ENCODE measurements at places on chromosomes 12 and 14.

DNA sequence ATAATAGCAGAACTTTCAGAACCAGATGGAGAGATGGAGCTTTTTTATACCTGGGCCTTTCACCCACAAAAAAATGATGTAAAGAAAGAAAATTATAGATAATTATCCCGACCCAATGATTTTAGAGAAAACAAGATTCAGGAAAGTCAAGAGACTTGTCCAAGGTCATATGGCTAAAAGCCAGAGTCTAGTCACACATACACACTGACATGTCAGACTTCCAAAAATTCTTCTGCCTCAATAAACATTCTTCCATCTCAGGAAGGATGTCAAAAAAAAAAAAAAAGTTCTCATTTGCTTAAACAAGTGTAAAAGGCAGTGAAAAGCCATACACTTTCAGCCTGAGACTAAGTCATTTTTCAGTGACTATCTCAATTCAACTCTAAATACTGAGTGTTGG is 116.0 kb downstream of the PRICKLE1 start:
- DNase-seq: no peak

GRCh38 chr14:90756755-90757345 is 59.4 kb downstream of the TTC7B start:
- DNase-seq: no peak

DNA sequence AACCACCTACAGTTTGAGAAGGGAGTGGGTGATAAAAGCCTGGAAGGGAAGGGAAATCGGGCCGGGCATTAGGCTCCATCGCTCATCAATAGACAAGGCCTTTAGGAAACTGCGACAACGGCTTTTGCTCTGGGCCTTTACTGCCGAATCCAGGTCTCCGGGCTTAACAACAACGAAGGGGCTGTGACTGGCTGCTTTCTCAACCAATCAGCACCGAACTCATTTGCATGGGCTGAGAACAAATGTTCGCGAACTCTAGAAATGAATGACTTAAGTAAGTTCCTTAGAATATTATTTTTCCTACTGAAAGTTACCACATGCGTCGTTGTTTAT is 261 bp upstream of the RNU7-1 start:
- DNase-seq: peak; percentile 27

GRCh38 chr12:117452112-117452511 is 90.7 kb upstream of the NOS1 start:
- DNase-seq: no peak

DNA sequence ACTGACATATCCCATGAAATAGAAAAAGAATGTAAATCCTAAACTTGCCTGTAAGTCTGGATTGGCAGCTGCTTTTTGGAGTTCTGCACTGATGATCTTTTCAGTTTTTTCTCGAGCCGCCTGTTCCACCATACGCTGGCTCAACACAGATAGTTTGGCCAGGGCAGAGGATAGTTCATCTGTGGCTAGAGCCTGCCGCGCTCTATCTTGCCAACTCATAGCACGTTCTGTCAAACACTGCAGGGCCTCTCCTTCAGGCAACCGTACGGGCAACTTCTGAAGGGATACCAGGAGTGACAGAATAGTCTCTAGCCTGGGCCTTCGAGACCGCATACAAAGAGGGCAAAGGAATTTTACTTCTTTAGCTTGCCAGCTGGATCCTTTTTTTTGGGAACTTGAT is 44.8 kb upstream of the SLC6A13 start:
- no peak for DNase-seq

DNA sequence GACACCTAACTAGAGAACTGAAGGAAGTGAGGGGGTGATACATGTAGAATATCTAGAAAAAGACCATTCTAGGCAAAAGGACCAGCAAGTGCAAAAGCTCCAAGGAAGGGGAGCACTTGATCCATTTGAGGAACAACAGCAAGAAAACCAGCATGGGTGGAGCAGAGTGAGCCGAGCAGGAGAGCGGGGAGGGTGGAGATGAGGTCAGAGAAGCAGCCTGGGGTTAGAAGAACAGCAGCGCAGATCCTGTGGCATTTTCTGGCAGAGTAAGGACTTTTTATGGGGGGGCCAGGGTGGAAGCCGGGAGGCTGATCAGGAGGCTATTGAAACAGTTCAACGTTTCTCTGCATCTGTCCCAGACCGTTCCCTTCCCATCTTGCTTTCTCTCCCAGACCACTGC is 24.5 kb upstream of the TMCC3 start:
- no peak for DNase-seq

GRCh38 chr14:25394791-25395391 is 344.9 kb upstream of the STXBP6 start:
- DNase-seq: no peak

DNA sequence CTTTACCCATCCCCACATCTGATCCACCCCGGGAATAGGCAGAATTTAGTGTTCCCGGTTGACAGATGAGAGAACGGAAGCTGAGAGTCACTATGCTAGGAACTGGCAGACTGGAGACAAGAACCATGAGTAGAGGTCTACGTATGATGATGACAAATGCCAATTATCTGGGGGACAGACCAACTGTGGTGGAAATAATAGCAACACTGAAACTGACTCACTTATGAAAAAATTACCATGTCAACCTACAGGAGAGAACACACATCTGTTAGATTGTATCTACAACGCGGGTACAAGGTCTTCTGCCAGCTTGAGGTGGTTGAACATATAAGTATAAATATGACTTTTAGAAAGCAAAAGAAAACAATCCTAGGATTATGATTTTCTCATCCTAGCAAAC is 15.4 kb upstream of the SELPLG start:
- DNase-seq: no peak

- peak; percentile 21 for DNase-seq
Measured at GRCh38 chr12:46458500-46459102, 86.0 kb upstream of the SLC38A2 start.

GRCh38 chr12:53160673-53161072 is 19.8 kb upstream of the ZNF740 start:
- DNase-seq: no peak

GRCh38 chr14:96582995-96583394 is 80.8 kb downstream of the PAPOLA start:
- no peak for DNase-seq

DNA sequence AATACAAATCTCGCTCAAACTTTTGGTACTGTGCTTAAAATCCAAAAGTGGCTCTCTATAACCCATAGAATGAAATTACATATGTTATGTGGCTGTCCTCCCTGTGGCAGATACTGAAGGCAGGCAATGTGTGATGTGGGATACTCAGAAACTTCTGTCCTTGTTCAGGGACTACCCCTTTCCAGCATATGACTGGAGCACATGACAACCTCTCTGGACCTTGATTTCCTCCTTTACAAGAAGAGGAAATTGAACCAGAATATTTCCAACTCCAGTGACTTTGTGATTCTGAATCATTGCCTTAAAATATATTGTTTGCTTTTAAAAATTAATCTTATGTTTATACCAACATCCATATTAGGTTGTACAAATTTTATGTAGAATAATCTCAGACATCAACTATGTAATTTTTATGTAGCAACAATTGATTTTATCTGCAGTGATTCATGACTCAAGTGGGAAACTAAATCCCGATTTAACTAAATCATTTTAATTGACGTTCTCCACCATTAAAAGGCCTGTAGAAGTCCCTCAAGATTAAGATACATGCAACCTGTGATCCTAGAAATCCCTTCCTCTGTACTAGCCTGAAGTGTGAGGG is 162.4 kb downstream of the AKAP6 start:
- DNase-seq: no peak

All from bone marrow (tissue), 2 donors.